CD14-positive monocyte (primary cell): ENCODE measurements at places on chromosomes 3 and 15.

DNA sequence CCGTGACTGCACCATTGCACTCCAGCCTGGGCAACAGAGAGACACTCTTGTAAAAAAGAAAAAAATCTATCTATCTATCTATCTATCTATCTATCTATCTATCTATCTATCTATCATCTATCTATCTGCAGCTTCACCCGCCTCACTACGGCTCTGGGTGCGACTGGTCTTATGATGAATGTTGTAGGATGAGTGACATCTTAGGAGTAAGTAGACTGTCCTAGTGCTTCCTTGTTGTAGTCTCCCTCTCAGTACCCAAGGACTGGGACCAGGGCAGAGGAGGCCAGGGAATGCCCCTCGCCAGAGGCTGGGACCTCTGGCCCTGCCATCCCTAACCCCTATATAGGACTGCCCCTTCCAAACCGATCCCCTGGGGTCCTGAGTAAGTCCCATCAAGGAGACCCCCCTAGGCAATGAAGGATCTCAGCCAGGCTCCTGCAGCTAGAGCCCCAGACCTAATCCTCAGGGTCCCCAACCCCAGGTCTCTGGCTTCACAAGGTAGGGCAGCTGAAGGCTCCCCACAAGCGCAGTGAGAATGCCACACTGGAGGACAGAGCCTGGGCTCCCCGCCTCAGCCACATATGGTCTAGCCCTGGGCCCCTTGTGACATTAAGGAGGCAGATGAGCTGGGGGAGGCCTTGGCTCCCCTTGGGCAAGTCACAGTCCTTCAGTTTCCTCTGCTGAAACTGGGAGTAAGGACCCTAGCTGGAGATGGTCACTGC is 879 bp upstream of the SEC13 start:
- no peak for DNase-seq

- no peak for DNase-seq
Measured at GRCh38 chr3:146065573-146066006, 95.4 kb downstream of the PLOD2 start.

GRCh38 chr3:125189378-125190165 is 23.0 kb downstream of the SLC12A8 start:
- DNase-seq, result no peak

DNA sequence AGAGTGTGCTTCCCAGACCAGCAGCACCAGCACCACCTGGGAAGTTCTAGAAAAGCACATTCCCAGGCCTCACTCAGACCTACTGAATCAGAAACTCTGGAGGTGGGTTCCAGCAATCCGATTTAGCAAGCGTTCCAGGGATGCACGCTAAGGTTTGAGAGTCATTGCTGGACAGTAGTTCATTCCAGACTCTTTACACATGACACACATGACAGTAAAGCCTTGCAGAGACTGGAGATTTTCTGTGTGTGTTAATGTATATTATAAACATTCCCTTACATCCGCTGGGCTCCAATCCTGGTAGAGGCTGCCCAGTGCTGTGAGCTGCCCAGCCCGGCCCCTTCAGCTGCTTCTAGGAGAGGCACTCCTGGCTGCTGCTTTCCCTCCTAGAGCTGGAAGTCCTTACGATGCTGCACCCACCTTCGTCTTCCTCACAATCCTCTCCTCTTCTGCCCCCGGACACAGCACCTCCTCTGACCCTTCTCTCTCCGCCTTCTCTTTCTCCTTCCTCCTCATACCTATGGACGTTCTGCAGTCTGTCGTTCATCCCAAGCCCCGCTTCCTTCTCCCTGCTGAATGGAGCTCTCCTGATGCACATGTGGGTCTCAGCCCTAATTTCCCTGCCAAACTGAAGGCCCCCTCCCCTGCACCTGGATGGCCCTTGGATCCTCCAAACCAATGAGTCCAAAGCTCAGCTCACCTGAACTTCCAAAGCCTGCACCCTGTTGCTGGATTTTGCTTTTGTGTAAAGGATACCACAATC is 44.4 kb downstream of the ITGA11 start:
- DNase-seq, result no peak
